ENCODE measurements at places on chromosomes 7 and 10.

GRCh38 chr10:17175551-17175950 lies 25.9 kb downstream of the TRDMT1 start:
- DNase-seq: no peak

DNA sequence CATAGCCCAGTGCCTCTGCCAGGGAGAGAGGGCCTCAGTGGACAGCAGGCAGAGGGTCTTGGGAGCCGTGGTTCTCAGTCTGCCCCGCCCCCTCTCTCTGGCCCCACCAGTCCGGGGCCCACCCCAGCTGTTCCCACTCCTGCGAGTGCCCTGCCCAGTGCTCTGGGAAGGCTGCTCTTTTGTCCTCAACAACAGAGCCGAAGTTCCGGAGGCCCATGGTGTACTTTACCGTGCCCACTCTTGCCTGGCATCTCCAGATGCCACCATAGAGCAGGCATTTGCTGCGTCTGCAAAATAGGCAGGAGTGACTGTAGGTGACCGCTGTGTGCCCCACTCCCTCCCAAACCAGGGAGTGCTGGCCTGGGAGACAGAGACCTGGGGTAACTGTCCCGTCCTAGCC lies 29.3 kb upstream of the PCBD1 start:
- no peak for DNase-seq

DNA sequence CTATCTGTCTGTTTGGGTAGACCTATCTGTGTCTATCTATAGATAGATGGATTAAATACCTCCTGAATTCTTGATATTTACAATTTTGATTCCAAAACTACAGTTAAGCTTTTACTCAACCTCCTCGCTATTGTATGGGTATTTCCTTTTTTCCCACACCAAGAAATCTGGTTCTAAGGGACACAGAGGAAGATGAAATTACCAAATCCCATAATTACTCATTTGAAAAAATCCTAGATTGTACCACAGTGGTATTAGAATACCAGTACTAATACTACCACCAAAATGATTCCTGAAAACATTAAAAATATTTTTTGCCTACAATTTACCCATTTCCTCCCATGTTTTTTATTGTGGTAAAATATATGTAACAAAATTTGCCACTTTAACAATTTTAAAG lies 53.2 kb downstream of the LRGUK start:
- no peak for DNase-seq

GRCh38 chr7:96822824-96823223 lies 113.2 kb upstream of the SEM1 start:
- DNase-seq: no peak

- no peak for DNase-seq
These were observed 753.8 kb downstream of the GRID1 start for GRCh38 chr10:85612833-85613232.

- no peak for DNase-seq
These were observed 154.7 kb downstream of the ARID5B start for GRCh38 chr10:62056219-62056618.

DNA sequence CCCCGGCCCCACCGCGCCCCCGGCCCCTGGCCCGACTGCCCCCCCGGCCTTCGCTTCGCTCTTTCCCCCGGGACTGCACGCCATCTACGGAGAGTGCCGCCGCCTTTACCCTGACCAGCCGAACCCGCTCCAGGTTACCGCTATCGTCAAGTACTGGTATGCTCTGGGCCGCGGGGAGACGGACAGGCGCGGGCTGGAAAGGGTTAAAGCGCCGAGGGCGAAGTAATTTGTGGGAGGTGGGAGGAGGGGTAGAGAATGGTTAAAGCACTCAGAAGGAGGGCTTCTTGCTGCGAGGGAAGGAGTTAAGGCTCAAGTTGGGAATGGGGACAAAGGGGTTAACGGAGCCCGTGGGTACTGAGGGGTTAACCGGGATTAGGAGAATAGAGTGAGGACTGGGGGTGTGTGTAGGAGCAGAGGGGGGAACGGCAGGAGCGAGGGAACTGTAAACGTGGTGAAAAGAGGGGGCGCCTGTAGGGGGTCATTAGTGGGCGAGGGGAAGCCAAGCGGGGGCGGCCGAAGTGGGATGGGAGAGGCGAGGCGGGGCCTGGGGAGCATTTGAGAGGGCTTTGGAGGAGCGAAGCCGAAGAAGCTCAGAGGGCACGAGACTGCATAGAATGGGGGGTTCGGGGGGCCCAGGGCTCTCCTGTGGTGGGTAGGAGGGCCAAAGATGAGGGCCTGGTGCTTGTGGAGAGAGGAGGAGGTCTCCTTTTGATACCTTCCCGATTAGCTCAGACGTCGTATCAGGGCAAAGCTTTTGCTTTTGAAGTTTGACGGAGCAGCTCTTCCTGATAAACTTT lies 605 bp downstream of the SUFU start:
- no peak for DNase-seq

GRCh38 chr10:103202319-103202718 lies 9.2 kb upstream of the NT5C2 start:
- no peak for DNase-seq

DNA sequence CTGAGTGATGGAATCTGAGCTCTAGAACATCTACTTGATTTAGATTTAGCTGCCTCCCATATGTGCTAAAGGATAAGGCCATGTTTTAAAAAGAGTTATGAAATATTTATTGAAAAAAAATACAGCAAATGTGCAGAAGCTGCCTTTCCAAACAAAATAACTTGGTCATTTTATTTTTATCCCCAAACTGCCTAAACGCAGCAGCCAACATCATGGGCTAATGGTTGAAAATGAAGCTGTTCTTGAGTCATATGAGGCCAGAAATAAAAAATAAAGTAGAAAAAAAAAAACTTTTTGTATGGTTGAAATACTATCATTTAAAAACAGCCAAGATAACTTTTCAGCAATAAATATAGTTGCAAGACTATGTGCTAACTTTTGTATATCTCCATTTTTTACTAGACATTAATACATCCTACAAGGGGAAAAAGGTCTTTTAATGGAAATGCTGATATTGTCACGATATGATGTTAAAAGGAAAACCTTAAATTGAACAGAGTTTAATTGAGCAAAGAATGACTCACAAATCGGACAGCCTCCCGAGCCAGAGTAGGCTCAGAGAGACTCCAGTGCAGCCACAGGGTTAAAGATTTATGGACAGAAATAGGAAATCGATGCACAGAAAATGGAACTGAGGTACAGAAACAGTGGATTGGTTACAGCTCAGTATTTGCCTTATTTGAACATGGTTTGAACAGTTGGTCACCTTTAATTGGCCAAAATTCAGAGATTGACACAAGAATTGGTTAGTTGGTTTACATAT lies 305.8 kb downstream of the MDFIC start:
- no peak for DNase-seq

DNA sequence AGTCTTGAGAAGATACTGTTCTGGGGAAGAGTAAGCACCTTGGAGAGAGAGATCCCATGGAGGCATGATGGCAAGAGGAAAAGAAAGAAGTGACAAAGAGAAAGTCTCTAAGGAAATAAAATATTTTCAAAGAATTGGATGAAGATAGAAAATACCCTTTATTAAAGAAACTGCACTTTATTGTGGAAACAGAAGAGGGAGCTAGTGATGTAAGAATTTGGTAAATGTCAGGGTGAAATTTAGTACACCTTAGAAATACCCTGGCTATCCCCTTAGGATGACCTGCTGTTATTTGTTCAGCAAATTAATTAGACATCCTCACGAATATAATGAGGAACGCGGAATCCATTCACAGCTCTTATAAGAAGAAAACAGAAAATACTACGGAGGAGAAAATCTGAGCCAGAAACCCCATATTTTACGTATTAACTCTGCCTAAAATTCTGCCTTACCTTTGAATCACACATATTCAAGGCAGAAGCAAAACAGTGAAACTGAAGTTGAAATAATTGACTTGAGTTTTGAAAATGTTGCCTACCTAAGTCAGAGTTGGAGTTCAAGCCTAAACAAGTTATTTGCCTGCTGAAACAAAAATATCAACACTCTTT lies 90.7 kb downstream of the TFPI2 start:
- no peak for DNase-seq

GRCh38 chr7:79893991-79894390 lies 240.6 kb upstream of the GNAI1 start:
- no peak for DNase-seq
